Trophoblast cell (in vitro differentiated cells and primary cell): ENCODE measurements at places on chromosomes 7 and 10.

DNA sequence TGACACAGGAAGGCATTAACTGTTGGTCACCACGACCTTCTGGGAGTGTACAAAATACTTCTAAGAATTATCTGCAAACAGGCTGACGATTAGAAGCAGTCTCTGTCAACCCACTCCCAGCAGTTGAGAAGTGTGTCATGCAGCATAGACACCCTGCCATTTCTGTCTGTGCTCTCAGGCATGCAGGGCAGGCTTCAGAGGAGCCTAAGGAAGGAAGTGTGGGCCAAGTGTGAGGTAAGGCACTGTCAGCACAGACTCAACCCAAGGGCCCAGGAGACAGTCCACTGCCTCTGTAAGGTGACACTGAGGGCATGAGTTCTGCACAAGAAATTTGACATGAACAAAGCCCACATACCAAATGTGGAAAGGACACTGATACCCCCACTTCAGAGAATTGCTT lies 109.0 kb upstream of the VIPR2 start:
- H3K27me3 ChIP-seq, result no peaks in the 10 kb centered on the region
- H3K4me1 ChIP-seq, result no peaks in the 10 kb centered on the region
- DNase-seq, result no peak
- no peaks in the 10 kb centered on the region for H3K36me3 ChIP-seq
- H3K27ac ChIP-seq, result no peak overlapping the region

DNA sequence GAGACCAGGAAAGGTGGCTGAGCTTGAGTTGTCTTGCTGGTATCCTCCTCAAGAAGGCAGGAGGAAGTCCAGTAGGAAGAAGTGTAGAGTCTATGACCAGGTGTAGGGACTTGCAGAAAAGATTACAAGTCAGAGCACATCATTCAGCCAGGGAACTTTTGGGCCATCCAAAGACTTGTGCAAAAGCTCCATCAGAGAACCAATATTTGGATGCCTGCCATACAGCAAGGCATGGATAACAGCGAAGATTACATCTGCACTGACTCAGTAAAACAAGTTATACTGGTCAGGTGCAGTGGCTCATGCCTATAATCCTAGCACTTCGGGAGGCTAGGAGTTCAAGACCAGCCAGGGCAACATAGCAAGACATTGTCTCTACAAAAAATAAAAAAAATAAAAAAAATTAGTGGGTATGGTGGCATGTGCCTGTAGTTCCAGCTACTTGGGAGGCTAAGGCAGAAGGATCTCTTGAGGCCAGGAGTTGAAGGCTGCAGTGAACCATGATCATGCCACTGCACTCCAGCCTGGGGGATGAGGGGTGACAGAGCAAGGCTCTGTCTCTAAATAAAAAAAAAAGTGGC lies 13.2 kb upstream of the NMT2 start:
- peak; percentile 45 for DNase-seq
- H3K36me3 ChIP-seq, result no peaks in the 10 kb centered on the region
- no peak overlapping the region for H3K4me3 ChIP-seq
- no peaks in the 10 kb centered on the region for H3K4me1 ChIP-seq
- H3K27ac ChIP-seq, result no peak overlapping the region
- H3K27me3 ChIP-seq, result no peaks in the 10 kb centered on the region

GRCh38 chr10:14553448-14553847 lies 221.2 kb downstream of the FAM107B start:
- H3K4me3 ChIP-seq, result no peak overlapping the region
- H3K36me3 ChIP-seq, result peaks cover 6% of the 10 kb centered on the region
- DNase-seq, result no peak
- peaks cover 21% of the 10 kb centered on the region for H3K4me1 ChIP-seq

- peaks cover 9% of the 10 kb centered on the region for H3K4me1 ChIP-seq
- H3K27me3 ChIP-seq, result no peaks in the 10 kb centered on the region
- no peaks in the 10 kb centered on the region for H3K36me3 ChIP-seq
- DNase-seq, result peak; percentile 92
- H3K4me3 ChIP-seq, result no peak overlapping the region
- no peak overlapping the region for H3K27ac ChIP-seq
Measured at GRCh38 chr10:112732277-112732921, 217.6 kb upstream of the TCF7L2 start.

DNA sequence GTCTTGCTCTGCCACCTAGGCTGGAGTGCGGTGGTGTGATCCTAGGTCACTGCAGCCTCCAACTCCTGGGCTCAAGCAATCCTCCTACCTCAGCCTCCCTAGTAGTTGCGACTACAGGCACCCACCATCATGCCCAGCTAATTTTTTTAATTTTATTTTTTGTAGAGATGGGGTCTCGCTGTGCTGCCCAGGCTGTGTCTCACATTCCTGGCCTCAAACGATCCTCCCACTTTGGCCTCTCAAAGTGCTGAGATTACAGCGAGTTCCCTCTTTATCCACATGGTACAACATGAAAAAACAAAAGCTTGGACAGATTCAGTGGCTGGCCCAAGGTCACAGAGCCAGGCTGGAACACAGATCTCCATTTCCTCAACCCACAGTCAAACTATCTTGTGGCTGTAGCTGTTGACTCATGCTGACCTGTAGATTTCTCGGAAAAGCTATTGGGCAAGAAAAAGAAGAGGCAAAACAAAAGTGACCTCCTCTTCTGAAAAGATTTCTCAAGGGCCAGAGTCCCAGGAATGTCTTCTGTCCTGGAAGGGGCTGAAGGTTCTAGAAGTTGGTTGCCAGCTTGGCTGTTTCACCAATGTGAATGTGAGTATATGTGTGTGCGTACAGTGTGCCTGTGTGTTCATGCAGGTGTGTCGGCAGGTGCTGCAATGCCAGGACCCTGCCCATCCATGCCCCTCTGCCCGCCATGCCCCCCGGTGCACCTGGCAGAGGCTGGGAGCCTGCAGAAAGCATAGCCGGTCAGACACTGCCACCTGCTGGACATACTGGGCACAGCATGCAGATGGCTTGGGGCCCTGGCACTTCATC lies 28.4 kb downstream of the TMEM130 start:
- no peak overlapping the region for H3K4me3 ChIP-seq
- DNase-seq, result peak; percentile 69
- H3K36me3 ChIP-seq, result no peaks in the 10 kb centered on the region
- no peaks in the 10 kb centered on the region for H3K4me1 ChIP-seq
- H3K27me3 ChIP-seq, result no peaks in the 10 kb centered on the region

DNA sequence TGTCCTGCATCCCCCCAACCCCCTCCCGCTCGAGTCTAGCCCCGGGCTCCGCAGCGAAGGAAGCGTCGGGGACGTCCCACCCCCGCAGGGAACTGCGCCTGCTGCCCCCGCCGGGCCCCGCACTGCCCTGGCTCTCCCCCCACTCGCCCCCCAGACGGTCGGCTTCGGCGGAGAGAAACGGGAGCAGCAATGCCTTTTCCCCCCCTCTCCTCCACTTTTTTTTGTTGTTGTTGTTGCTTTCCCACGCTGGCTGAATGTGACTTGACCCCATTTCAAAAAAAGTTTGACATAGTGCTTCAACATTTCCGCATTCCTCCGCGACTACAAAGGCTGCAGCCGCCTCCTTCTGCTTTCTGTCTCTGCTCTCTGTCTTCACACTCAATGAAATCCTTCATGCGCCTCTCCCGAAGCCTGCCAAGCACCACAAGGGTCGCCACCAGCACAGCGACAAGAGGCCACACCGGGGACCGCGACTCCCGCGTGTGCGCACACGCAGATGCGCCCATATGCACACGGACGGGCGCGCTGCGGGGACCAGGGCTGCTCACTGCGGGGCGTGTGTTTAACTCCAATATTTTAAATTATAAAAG lies 1.0 kb downstream of the CDK6 start:
- no peaks in the 10 kb centered on the region for H3K36me3 ChIP-seq
- H3K4me1 ChIP-seq, result no peaks in the 10 kb centered on the region
- DNase-seq, result peak; percentile 76
- H3K27me3 ChIP-seq, result no peaks in the 10 kb centered on the region

DNA sequence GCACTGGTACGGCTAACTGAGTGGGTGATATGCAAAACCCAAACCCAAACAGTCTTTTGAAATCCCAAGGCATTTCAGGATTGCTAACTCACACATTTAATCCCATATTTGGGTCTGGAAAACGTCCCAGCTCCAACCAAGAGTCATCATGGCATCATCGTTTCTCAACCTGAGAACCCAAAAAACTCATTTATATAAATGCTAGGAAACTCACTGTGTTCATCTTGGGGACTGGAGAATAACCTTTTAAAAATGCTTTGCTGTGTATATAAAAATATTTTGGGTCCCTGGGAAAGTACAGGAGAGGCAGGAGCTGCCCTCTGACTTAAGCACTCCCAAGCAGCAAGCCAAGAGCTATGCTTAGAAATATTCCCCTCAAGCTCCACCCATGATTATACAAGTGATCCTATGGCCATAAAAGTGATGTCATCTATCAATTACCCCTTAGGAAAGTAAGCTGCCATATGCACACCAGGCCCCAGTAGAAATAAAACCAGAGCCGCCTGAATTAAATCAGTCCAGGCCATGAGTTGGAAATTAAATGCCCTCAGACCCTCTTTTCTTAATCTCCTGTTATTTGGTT lies 352.1 kb downstream of the FRMD4A start:
- H3K36me3 ChIP-seq, result no peaks in the 10 kb centered on the region
- no peaks in the 10 kb centered on the region for H3K27me3 ChIP-seq
- no peak overlapping the region for H3K27ac ChIP-seq
- H3K4me3 ChIP-seq, result no peak overlapping the region
- peaks cover 3% of the 10 kb centered on the region for H3K4me1 ChIP-seq
- no peak for DNase-seq
